Activated CD4-positive, alpha-beta memory T cell treated with anti-CD3 and anti-CD28 coated beads, Interleukin-2, amount 10 ng/mL, durations not matched to agents 7 days and 5 days (primary cell): ENCODE measurements at places on chromosomes 2 and 18. TPM values are rescaled to one million over a fixed set of nuclear protein-coding genes. Genes with fewer than 3 reads are reported as not detected.
A peak's percentile ranks its signal among the peaks of the same experiment; 100 is the strongest.

- no peaks in the 10 kb centered on the region for H3K36me3 ChIP-seq
- no peak for DNase-seq
- H3K27me3 ChIP-seq = peaks cover 13% of the 10 kb centered on the region
- no peak overlapping the region for H3K27ac ChIP-seq
Measured at GRCh38 chr2:204539019-204539385, 6.3 kb upstream of the PARD3B start.

- no peak overlapping the region for H3K4me3 ChIP-seq
- H3K27ac ChIP-seq = no peak overlapping the region
- DNase-seq = no peak
- H3K27me3 ChIP-seq = no peaks in the 10 kb centered on the region
- peaks cover 3% of the 10 kb centered on the region for H3K36me3 ChIP-seq
Measured at GRCh38 chr2:222887124-222887523, 26.3 kb downstream of the ACSL3 start.

GRCh38 chr18:23066504-23067039, 68.7 kb upstream of the CABLES1 start:
- no peak overlapping the region for H3K27ac ChIP-seq
- no peak overlapping the region for H3K4me3 ChIP-seq
- H3K27me3 ChIP-seq = peaks cover 5% of the 10 kb centered on the region
- DNase-seq = no peak

DNA sequence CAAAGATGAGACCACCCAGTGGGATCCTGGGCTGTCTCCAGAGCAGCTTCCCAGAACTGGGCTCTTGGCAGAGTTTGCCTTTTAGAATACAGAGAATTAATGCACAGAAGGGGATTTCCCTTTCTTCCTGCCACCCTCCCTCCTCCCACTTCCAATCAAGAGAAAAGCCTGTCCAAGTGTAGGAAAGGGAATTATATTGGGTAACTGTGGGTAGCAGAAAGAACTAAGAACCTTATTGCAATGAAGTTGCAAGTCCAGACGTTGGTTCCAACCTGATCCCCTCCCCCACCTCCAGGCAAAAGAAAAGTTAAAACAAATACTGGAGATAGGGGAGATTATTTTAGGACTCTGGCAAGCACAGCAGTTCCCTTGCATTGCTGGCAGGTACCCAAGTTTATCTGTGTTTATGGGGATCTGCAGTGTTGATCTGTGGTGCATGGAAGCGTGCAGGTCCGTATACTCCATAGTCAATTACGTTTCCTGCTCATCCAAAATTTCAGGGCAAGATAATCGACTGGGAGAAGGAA, 114.3 kb downstream of the PRKCE start:
- H3K27ac ChIP-seq = no peak overlapping the region
- H3K4me1 ChIP-seq = no peaks in the 10 kb centered on the region
- H3K36me3 ChIP-seq = no peaks in the 10 kb centered on the region
- no peak for DNase-seq

- H3K4me3 ChIP-seq = no peak overlapping the region
- no peak overlapping the region for H3K27ac ChIP-seq
- H3K4me1 ChIP-seq = no peaks in the 10 kb centered on the region
- peaks cover 58% of the 10 kb centered on the region for H3K36me3 ChIP-seq
- no peak for DNase-seq
Measured at GRCh38 chr2:208304695-208305094, 38.6 kb downstream of the PIKFYVE start.

The SSB gene
- 81.6 TPM for total RNA-seq

GRCh38 chr2:161077367-161078210, 82.6 kb upstream of the TANK start:
- H3K4me3 ChIP-seq = peak overlapping the region; percentile 36
- H3K36me3 ChIP-seq = peaks cover 17% of the 10 kb centered on the region
- H3K27ac ChIP-seq = peak overlapping the region; percentile 90
- H3K27me3 ChIP-seq = no peaks in the 10 kb centered on the region
- DNase-seq = peak; percentile 86

The CNTNAP5 gene
- total RNA-seq = not detected

The TRAK2 gene
- total RNA-seq = 49.3 TPM

The FOXI3 gene
- not detected for total RNA-seq

GRCh38 chr18:22399949-22400348, 17.8 kb downstream of the CTAGE1 start:
- no peaks in the 10 kb centered on the region for H3K4me1 ChIP-seq
- no peaks in the 10 kb centered on the region for H3K27me3 ChIP-seq
- no peak overlapping the region for H3K4me3 ChIP-seq
- no peak overlapping the region for H3K27ac ChIP-seq
- H3K36me3 ChIP-seq = no peaks in the 10 kb centered on the region
- no peak for DNase-seq

- DNase-seq = peak; percentile 37
- no peak overlapping the region for H3K27ac ChIP-seq
- H3K27me3 ChIP-seq = no peaks in the 10 kb centered on the region
- no peak overlapping the region for H3K4me3 ChIP-seq
- H3K4me1 ChIP-seq = no peaks in the 10 kb centered on the region
Measured at GRCh38 chr18:37778417-37779165, 213.0 kb upstream of the CELF4 start.

GRCh38 chr18:75109819-75110218, 99.1 kb downstream of the PTGR3 start:
- H3K36me3 ChIP-seq = no peaks in the 10 kb centered on the region
- no peak for DNase-seq
- no peaks in the 10 kb centered on the region for H3K4me1 ChIP-seq
- no peak overlapping the region for H3K4me3 ChIP-seq
- H3K27ac ChIP-seq = no peak overlapping the region
- H3K27me3 ChIP-seq = no peaks in the 10 kb centered on the region

DNA sequence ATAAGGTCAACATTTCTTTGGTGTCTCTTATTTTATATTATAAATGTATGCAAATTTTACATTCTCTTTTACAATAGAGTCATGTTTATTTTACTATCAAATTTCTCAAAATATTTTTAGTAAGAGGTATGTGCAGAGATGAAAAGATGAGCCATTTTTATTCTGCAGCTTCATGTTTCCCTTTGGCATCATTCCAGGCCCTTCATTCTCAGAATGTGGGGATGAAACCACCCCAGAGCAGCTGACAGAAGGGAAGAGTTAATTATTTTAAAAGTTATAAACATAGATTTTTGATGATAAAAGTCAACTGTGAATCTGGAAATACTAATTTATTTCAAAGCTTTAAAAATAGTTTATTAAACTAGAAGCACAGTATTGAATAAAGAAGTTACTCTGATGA, 12.8 kb upstream of the FSHR start:
- H3K4me3 ChIP-seq = no peak overlapping the region
- no peaks in the 10 kb centered on the region for H3K4me1 ChIP-seq
- DNase-seq = no peak
- no peak overlapping the region for H3K27ac ChIP-seq
- no peaks in the 10 kb centered on the region for H3K27me3 ChIP-seq
- no peaks in the 10 kb centered on the region for H3K36me3 ChIP-seq

- no peak overlapping the region for H3K27ac ChIP-seq
- no peaks in the 10 kb centered on the region for H3K4me1 ChIP-seq
- DNase-seq = no peak
- no peaks in the 10 kb centered on the region for H3K36me3 ChIP-seq
Measured at GRCh38 chr2:1867141-1867540, 122.8 kb upstream of the PXDN start.

The ESPNL gene
- 0.05 TPM for total RNA-seq

GRCh38 chr2:211157856-211158463, 601.6 kb downstream of the CPS1 start:
- H3K27me3 ChIP-seq = peaks cover 2% of the 10 kb centered on the region
- no peaks in the 10 kb centered on the region for H3K36me3 ChIP-seq
- H3K27ac ChIP-seq = no peak overlapping the region
- DNase-seq = peak; percentile 72
- no peaks in the 10 kb centered on the region for H3K4me1 ChIP-seq

DNA sequence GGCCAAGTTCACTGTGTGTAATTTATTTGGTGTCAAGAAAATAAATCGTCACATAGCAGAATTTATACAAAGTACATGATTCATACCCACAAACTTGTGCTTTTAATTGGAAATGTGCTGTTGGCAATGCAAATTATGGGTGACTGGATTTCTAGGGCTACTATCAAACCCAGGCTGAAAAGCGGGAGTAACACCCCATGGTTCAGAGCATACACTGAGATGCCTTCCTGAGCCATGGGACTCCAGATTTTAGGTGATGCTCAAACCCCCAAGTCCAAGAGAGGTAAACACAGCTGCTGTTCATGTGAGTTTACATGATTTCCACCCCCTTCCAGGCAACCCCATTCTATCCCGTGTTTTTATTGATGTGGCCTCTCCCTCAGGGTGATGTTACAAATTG, 565.9 kb upstream of the ID2 start:
- no peaks in the 10 kb centered on the region for H3K27me3 ChIP-seq
- peaks cover 26% of the 10 kb centered on the region for H3K4me1 ChIP-seq
- H3K27ac ChIP-seq = no peak overlapping the region

GRCh38 chr18:28961669-28962228, 784.8 kb upstream of the CDH2 start:
- H3K27me3 ChIP-seq = no peaks in the 10 kb centered on the region
- no peaks in the 10 kb centered on the region for H3K4me1 ChIP-seq
- no peak for DNase-seq
- no peak overlapping the region for H3K4me3 ChIP-seq
- H3K27ac ChIP-seq = no peak overlapping the region
